Stimulated activated CD4-positive, alpha-beta T cell treated with anti-CD3 and anti-CD28 coated beads, Interleukin-15, amount 100 ng/mL, for 24 hours (primary cell): ENCODE measurements at places on chromosomes 12 and 14.

DNA sequence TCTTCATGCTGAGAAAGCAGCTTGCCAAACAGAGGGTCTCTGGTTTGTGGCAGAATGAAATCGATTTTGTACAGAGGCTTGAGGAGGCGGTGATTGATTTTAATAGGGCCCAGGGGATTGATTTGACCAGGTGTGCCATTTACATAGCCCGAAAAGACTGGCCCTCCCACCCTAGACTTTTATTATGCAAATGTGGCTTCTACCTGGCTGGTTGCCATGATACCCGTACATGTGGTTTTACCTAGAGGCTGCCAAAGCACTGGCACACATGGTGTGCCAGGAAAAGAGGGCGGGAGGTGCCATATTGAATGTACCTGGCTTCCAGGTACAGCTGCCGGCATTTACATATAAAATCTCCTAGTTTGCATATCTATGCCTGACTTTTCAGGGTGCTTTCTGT lies 18.0 kb upstream of the GUCY2C start:
- DNase-seq, result no peak

GRCh38 chr14:87018294-87018693 lies 974.7 kb downstream of the GALC start:
- DNase-seq, result no peak

DNA sequence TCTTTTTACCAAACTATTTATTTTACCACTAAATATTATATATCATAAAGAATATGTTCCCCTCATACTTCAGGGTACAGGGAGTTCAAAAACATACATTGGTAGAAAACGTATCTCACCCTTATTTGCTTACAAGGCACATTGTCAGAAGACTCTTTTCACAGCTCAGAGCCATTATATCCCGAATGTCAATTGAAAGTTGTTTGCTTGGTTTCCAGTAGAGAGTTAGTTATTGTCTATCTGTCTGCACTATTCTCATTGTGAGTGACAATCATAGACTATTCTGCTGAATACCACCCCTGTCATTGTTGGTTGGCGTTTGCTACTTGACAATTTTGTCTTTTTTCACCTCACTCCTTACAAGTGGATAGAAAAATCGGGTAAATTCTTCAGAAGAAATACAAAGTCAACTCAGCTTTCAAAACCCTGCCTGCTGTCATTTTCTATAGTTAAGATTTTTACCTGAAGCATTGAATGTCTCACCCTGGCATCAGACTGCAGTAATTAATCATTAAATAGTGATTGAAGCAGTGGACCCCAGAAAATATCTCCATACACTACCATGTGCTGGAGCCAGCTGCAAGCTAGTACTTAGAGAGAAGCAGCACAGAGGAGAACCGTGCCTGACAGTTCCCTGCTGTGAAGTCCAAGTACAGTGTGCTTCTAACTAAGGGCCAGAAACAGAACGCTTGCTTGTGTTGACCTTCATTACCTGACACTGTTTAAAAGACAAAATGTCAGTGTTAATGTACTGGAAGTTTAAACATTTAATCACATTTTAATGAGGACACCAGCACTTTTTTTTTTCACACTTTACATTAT lies 510.6 kb downstream of the RERGL start:
- DNase-seq, result no peak

- DNase-seq, result peak; percentile 81
These were observed 10.6 kb downstream of the PHLDA1 start for GRCh38 chr12:76020731-76021672.

- DNase-seq, result no peak
These were observed 52.9 kb downstream of the PEBP1 start for GRCh38 chr12:118188690-118189371.

GRCh38 chr12:6250343-6250742 lies 50.1 kb downstream of the CD9 start:
- no peak for DNase-seq

DNA sequence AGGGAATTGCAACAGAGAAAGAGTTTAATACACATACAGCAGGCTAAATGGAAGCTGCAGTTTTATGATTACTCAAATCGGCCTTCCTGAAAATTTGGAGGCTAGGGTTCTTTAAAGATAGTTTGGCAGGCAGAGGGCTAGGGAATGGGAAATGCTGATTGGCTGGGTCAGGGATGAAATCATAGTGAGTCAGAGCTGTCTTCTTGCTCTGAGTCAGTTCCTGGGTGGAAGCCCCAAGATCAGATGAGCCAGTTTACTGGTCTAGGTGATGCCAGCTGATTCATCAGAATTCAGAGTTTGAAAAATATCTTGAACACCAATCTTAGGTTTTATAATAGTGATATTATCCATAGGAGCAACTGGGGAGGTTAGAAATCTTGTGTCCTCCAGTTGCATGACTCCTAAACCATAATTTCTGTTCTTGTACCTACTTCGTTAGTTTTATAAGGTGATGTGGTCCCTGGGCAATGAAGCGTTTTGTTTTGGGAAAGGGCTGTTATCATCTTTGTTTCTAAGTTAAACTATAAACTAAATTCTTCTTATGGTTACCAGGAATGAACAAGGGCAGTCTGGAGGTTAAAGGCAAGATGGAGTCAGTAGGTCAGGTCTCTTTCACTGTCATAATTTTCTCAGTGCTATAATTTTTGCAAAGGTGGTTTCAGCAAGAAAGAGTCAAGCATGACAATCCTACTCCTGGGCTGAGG lies 257.8 kb upstream of the CCDC196 start:
- DNase-seq, result peak; percentile 44

DNA sequence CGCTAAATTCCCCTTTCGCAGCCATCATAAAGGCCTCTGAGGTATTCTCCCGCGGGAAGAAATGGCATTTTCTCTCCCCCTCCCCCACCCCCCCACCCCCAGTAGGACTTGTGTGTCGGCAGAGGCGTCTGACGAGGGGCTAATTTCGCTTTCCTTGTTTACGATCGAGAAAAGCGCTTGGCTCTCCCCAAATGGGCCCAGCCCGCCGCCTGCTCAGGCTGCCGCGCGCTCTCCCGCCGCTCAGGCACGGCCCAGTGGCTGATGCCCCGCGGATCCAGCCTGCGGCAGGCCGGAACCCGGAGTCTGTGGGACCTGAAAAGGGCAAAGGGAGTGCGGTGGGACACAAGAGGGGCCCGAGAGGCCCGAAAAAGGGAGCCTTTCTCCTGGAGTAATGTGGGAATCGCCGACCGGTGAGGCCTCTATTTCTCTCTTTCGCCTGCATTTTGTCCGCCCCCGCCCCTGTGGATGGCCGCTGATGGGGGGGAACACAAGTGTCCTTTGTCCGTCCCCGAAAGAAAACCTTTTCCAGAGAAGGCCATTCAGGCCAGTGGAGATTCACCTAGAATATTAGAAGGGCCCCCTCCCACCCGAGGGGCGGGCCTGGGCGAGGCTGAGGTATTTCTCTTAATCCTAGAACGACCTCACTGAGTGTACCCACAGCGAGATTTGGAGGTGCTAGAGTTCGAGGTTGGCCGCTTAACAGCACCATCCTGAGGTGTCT lies 9.0 kb upstream of the HOXC6 start:
- DNase-seq, result no peak

DNA sequence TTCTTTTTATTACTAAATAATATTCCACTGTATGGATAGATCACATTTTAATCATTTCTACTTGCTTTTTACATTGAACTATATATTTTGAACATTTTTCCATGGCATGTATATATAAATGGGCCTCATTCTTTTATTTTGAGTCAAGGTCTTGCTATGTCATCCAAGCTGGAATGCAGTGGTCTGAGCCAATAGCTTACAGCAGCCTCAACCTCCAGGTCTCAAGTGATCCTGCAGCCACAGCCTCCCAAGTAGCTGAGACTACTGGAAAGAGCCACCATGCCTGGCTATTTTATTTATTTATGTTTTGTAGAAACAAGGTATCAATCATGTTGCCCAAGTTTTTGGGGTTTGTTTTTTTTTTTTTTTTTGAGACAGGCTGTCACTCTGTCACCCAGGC lies 7.6 kb downstream of the FCF1 start:
- DNase-seq, result no peak

DNA sequence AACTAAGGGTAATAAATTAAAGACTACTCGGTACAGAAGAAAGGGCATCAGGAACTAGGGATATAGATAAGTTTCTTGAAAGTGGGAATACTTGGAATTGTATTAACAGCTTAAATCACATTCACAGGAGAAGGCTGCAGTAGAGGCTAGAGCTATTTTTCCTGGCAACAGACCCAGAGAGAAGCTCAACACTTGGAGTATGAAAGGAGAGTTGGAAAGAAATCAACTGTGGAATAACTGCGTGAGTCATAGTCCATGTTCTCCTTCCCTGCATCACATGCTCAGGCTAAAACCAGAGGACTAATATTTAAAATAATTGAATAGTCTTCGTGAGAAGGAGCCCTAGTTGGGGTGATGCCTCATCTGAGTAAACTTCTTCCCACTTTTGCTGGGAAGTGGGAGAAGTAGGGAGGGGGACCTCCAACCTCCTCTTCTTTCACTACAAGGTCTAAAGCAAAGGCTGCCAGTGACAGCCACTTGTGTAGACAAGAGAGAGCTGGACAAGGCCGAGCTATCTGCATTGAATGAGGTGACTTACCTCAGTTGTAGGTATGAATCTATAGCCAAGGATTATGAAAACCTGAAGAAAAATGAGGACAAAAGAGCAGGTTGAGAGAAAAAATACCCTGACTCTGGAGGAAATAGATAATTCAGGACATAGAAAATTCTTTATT lies 32.7 kb downstream of the DYRK2 start:
- DNase-seq, result no peak

DNA sequence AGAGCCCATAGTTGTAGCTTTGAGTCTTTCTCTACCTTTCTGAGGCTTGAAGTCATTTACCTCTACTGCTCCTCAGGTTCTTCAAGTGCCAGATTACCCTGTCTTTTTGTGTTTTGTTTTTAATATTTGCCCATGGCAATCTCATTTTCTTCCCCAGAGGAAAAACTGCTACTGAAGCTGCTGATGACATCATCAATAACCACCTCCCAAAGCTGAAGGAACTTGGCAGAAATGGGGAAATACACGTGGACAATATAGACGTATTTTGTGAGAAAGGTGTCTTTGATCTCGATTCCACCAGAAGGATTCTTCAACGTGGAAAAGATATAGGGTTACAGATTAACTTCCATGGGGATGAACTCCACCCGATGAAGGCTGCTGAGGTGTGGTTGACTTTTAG lies 17.1 kb downstream of the AMDHD1 start:
- no peak for DNase-seq

DNA sequence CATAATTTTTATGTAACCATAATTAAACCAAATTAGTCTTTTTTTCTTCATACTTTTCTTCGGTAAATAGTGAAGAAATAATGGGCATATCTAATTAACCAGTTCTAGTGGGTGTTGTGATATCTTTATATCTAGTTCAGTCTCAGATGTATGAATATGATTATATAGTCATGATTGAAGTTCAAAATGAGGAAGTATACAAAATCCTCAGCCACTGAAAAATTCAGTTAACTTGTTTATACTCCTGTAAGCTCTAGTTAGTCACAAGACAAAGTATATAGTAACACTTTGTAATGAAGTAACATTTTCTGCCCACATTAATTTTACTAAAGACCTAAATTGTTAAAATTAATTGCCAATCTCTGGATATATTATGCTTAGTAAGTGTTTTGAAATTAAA lies 46.5 kb downstream of the CAND1 start:
- DNase-seq, result no peak

DNA sequence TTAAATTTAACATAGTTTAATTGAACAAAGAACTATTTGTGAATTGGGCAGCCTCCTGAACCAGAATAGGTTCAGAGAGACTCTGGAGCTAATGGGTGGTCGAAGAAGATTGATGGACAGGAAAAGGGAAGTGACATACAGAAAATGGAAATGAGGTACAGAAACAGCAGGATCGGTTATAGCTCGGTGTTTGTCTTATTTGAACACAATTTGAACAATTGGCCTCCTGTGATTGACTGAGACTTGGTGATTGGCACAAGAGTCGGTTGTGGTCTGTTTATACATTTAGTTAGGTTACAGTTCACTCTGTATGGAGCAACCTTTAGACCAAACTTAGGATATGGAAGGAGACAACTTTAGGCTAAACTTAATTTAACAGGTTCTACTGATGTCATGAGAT lies 18.4 kb upstream of the CFL2 start:
- no peak for DNase-seq

- DNase-seq, result no peak
These were observed 4.5 kb downstream of the CD69 start for GRCh38 chr12:9756170-9756569.

DNA sequence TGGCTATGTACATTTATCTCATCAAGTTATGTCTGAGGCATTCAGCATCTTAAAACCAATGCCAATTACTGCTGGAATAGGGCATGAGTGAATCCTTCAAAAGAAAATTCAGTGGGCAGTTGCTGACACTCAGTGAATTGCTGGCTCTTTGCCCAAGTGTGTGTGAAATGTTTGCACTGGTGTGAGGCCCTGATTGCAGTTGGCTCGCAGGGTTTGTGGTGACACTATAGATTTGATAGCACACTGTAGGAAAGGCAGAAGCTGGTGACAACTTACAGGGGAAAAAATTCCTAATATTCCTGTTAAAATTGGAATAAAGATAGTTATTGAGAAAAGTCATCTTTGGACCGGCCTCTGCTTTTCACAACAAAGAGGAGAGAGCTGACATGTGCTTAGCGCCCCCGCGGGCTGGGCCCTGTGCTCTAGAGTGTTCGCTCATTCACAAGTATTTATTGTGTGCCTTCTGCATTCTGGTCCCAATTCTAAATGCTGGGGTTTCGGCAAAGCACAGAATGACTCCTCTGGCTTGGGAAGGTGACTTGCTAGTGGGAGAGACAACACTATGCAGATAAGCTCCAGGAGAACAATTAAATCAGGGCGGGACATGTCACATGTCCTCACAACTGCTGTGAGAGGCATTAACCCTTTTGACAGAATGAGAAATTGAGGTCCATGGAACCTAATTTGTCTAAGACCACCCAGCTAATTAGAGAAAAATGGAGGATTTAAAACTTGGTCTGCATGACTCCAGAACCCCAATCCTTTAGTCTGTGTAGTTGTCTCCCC lies 418.7 kb downstream of the NPAS3 start:
- no peak for DNase-seq

- DNase-seq, result no peak
These were observed 149.1 kb downstream of the NTF3 start for GRCh38 chr12:5581019-5581418.

GRCh38 chr14:76407449-76408150 lies 31.7 kb downstream of the ESRRB start:
- no peak for DNase-seq

DNA sequence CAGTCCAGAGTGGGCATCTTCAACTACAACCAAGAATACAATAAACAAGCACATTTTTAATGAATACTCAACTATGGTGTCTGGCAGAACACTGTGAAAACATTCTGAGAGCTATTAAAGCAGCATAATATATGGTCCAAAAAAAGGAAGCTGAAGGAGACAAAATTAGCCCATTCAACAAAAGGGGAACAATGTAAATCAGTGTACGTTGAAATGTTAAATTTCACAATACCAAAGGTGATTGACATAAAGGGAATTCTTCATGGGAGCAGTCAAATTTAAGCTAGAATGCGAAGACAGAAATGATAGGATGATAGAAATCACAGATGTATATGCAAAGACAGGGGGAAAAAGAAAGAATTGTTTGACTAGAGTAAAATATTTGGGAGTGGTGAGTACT lies 41.3 kb upstream of the SYCP3 start:
- DNase-seq, result no peak

GRCh38 chr14:99381688-99382060 lies 99.0 kb downstream of the SETD3 start:
- DNase-seq, result no peak
